Stimulated activated CD8-positive, alpha-beta memory T cell treated with anti-CD3 and anti-CD28 coated beads, Interleukin-15, amount 100 ng/mL, for 4 hours (primary cell): ENCODE measurements at places on chromosomes 1 and 21.

GRCh38 chr1:231913493-231913892, 286.9 kb downstream of the DISC1 start:
- DNase-seq: no peak

GRCh38 chr1:8604041-8604945, 213.1 kb downstream of the RERE start:
- no peak for DNase-seq

GRCh38 chr1:93023281-93023680, 55.8 kb upstream of the MTF2 start:
- no peak for DNase-seq

DNA sequence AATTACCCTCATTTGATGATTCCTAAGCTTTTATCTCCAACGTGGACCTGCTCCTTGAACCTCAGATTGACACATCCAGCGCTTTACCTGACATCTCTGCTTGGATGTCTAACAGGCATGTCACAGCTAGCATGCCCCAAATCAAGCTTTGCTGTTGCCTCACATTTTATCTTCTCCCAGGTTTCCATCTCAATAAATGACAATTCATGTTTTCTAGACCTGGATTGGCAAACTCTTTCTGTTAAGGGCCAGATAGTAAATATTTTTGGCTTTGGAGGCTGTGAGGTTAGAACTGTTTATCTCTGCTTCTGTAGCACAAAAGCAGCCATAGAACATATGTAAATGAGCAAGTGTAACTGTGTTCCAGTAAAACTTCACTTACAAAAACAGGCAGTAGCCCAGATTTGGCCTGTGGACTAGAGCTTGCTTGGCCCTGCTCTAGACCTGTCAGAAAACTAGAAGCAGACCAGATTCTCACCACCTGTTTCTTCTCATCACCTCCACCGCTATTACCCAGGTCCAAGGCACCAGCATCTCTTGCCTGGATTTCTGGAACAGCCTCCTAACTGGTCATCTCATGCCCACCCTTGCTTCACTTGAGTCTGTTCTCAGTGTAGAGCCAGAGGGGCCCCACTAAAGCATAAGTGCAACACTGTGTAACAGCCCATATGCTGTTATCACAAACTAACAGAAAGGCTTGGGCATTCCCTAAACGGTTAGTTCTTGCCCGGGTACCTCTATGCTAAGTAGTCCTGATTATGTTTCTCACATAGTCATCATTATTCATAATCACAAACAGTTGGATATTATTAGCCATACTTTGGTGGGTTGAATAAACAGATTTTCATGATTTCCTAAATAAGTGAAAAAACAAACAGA, 42.3 kb downstream of the UBE4B start:
- no peak for DNase-seq

DNA sequence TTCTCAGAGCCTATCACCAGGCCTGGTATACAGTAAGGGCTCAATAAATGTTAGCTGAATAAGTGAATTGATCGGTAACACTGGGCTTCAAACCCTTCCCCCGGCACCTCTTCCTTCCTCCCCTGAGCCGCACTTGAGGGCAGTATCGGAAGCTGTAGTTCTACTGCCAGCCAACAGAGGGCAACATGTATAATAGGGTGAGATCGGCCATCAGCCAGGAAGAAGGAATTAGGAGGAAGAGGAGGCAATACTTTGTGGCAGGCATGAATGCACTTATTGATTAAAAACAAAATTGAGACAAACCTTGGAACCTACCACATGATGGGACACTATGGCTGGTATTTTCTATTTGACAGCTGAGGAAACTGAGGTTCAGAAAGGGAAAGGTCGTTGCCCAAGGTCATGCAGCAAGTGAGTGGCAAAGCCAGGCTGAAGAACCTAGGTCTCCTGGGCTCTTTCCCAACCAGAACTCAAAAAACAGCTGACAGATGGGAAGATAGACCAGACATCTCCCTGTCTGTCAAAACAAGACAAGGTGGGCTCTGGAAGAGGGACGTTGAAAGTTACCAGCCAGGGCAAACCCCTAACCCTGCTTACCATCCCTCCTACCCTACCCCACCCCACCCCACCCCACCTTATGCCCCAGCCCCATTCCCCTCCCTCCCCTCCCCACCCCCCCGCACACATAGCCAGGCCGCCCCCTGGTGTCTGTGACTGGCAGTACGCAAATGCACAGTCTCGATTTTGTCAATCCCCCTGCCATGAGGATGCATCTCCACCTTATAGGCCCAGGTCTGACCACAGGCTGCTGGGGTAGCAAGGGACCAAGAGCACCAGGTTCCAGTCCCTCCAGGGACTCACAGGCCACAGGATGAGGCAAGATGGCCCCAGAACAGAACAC, 107.3 kb upstream of the RUNX3 start:
- DNase-seq: no peak

DNA sequence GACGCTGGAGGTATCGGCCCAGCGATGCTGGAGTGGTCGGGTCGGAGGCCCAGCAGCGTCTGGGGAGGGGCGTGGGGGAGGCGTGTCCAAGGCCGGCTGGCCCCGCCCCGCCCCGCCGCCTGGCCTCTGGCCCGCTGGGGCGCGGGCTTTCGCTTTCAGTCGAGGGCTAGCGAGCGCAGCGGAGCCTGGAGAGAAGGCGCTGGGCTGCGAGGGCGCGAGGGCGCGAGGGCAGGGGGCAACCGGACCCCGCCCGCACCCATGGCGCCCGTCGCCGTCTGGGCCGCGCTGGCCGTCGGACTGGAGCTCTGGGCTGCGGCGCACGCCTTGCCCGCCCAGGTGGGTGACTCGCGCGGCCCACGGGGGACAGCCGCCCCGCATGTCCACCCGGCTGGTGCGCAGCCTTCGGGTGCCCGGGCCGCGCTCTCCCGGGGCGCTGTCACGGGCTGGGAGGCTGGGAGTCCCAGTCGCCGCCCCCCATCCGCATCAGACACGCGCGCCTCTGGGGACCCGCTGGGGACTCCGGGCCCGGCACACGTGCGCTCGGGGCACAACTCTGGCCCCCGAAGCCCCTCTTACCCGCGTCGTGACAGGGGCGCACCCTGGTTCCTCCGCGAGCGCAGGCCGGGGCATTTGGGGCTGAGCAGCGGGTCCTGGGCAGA, at the start of gene TNFRSF1B:
TSS of gene TNFRSF1B (plus strand) at position 158 of the 659 bp plus-strand sequence. CDS start at position 259, 101 bp downstream.
- DNase-seq: no peak

DNA sequence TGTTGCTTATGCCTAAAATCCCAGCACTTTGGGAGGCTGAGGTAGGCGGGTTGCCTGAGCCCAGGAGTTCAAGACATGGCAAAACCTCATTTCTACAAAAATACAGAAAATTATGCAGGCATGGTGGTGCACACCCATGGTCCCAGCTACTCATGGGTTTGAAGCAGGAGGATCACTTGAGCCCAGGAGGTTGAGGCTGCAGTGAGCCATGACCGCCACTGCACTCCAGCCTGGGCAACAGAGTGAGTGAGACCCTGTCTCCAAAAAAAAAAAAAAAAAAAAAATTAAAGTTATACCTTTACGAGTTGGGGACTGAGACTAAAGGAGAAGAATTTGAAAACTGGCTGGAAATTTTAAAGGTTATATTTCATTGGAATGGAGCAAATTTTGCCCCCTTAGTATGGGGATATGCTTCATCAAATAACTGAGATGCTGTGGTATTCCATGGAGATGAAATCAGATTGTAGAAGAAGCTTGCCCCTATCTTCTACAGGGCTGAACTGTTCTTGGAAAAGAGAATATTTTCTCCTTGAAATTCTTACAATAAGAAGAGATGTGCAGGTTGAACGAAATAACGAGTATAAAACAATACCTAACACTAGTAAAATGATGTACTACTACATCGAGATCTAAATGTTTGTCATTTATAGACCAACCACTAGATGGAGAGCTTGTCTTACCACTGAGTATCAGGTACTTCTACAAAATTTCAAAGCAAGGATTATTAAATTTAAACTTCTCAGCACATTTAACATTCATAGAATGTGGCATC, 34.9 kb upstream of the SCYL3 start:
- no peak for DNase-seq

GRCh38 chr1:5718831-5719632, 273.2 kb downstream of the NPHP4 start:
- DNase-seq: no peak

- DNase-seq: no peak
Measured at GRCh38 chr1:90092441-90092840, 97.5 kb downstream of the ZNF326 start.

GRCh38 chr21:37447288-37447936, 80.8 kb downstream of the DYRK1A start:
- no peak for DNase-seq

- no peak for DNase-seq
Measured at GRCh38 chr1:56056438-56057287, 522.7 kb downstream of the PLPP3 start.

GRCh38 chr1:202952818-202953217, 5.3 kb downstream of the ADIPOR1 start:
- no peak for DNase-seq

DNA sequence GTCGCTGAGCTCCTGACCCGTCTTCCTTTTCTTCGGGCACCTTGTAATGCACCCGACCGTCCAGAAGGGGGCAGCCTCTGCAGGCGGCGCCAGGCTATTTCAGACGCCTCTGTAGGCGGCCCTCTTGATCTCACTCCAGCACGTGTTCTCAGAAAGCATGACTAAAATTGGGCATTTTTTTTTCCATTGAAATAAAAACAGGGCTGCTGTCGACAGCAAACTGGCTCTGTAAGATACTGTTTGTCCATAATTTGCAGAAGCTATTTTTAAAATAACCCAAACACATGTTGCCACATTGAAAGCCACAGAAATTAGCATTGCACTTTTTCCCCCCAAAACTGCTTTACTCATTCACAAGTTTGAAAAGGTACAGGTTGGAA, 78.0 kb downstream of the STUM start:
- DNase-seq: peak; percentile 66

DNA sequence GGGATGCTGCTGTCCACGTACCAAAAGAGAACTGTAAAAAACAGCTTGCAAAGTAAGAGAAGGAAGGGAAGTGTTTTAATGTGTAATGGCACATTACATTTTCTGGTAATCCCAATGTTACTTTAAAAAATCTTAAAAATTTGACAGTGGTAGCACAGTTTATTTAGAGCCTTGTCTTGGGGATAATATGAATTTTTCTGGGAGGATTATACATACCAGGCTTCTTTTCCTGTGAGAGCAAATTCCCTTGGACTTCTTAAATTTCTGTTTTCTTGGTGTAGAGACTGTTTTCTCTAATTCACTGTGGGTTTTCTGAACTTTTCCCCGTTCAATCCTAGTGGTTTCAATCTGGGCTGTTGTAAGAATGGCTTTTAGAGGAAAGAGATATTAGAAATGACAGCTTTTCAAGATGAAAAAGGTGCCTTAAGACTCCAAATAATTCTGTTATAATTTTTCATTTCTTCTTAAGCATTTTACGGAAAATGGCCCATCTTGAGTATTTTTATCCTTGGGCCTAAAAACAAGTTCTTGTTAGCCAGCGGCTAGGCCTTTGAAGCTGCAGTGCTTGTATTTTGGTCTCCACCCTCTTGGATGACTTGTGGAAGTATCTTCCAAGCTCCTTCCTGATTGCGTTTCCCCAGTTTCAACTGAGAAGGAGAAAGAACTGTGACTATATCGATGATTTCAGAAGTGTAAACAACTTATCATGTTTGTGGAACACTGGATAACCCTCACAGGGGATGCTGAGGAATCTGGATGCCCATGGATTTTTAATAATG, 70.0 kb downstream of the LEPR start:
- DNase-seq: no peak

GRCh38 chr1:205088341-205088740, 4.1 kb upstream of the TMEM81 start:
- no peak for DNase-seq

DNA sequence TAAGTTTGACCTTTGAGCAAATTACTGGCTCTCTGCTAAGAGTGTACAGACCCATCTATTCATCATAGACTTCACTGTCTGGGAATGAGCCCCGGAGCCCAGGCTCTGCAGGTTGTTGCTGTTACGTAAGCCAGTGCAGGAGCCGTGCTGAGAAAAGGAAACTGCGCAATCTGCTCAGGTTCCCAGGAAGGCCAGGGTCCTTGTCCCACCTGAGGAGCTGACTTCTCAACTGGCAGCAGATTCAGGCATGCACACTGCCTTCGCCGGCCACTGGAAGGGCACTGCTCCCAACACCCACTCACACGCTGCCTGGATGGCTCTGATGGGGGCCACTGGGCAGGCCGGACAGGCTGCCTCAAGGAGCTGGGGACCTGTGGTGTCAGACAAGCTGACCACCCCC, 19.5 kb downstream of the RCAN1 start:
- DNase-seq: no peak

DNA sequence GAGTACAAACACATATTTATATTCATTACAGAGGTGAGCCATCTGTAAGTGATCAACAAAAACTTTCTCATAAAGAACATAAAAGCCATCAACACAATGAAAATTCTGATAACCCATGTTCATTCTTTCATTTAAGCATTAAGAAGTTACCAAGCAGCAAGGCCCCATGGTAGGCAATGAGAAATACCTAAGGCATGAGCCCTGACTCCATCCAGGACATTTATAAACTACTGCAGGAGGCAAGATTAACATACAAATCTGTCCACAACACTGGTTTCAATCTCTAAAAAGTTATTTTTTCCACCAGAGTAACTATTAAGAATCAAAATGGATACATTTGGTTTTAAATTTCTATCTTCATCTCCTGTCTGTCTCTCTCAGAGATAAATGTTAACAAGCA, 76.1 kb downstream of the SIPA1L2 start:
- no peak for DNase-seq

DNA sequence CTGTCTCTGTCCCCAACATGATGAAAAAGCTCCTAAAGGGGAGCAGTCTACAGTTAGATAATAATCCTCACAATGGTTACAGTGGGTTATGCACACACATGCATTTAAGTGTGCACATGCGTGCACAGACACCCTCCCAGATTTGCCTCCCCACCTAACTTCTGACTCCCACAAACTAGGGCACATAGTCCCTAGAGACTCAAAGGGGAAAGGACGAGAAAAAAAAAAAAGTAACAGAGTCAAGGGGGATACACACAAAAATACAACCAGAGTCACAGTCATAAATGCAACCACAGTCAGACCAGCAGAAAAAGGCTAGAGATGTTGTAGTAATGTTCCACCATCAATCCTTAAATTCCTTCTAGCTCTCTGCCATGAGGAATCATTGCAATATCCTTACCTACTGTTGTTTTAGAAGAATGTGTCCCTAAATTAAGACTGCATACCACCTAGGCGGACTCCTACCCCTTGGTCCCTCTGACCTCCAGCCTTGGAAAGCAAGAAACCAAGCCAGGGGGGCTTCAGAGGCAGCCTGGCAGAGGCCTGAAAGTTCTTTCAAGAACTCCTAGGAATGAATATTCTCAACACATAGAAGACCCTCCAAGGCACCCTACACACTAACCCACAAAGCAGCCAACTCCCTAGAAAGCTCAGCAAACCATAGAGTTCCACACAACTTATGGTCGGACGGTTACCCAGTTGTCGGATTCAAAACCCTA, 1.3 kb downstream of the CRTC2 start:
- no peak for DNase-seq

DNA sequence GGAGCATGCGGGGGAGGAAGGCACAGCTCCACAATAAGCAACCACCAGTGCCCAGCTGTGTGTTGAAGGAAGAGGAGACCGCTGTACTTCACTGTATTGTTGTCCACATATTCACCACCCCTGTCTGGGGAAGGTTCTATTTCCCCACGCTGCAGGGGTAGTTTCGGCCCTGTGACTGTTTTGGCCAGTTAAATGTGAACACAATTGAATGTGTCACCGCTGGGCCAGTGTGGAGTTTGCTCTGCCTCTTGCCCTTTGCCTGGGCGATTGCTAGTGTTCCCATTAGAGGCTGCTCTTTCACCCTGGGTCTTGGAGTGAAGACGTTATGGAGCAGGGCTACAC, 32.6 kb downstream of the UBE4B start:
- DNase-seq: no peak
